ENCODE measurements at places on chromosomes 6 and 20.
A peak's percentile ranks its signal among the peaks of the same experiment; 100 is the strongest.

- DNase-seq, result no peak
Measured at GRCh38 chr20:21126581-21126870, 644 bp downstream of the KIZ start.

DNA sequence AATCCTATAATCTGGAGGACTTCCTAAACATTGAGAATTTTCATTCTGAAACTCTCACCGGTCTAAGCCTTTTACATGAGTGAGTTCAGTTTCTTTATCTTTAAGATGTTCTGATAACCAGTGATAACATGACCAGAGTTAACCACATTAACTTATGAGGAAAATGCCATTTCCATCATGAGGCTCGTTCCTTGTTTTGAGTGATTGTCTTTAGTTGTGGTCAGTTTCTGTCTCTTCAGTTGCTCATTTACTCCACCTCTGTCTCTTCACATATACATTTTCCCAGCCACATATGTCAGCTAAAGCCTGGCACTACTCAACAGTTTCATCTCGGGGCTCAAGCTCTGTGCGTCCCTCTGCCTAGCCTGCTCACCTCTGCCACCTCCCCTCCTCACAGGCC, 70.4 kb downstream of the JAG1 start:
- DNase-seq, result no peak

- DNase-seq, result no peak
Measured at GRCh38 chr6:160952633-160953281, 38.8 kb upstream of the MAP3K4 start.

- no peak for DNase-seq
Measured at GRCh38 chr20:22577515-22578220, 6.7 kb downstream of the FOXA2 start.

DNA sequence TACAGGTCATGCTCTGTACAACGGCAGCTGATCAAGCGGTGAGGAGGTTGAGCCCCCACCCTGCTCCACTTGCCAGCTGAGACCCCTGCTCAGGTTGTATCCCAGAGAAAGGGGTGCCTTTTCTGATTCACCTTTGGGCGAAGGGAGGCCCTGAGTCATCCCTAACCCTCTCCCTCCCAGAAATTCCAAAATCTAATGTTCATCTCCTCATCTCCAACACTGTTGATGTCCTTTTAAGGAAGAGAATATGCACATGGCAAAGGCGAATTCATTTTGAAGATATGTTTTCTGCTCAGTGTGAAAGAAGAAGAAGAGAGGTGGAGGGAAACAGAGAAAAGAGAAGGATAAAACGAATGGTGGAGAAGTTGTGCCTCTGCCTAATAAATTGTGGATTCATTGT, 120.5 kb downstream of the SCML4 start:
- DNase-seq, result no peak

DNA sequence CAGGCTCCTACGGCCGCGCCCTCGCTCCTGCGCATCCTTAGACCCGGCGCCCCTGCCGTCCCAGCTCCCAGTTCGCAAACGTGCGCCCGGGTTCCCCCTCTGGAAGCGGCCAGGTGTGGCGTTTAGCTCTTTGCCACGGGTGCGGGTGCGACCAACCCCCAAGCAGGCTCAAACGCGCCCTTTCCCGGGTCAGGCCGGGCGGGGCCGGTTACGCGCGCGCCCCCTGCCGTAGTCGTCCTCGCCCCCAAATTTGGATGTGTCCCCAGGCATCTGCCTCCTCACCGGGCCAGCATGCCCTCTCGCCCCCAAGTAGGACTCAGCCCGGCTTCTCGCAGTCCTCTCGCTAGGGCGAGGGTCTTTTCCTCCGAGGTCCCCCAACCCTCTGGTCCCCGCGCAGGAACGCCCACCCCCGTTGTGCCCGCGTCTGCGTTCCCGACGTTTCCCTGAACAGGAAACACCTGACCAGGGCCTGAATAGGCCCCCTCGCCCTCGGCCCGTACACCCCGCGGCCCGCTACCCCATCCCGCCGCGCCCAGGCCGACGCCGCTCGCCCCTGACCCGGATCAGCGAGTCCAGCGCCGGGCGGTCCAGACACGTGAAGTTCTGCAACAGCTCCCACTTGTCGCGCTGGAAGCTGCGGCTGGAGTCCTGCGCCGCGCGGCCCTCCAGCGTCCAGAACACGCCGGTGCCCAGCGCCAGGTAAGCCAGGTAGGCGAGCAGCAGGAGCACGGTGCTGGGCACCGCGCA, 520 bp downstream of the KCNK17 start:
- no peak for DNase-seq

- DNase-seq, result peak; percentile 36
Measured at GRCh38 chr20:39142407-39143096, 180.4 kb downstream of the DHX35 start.

GRCh38 chr6:150115769-150116168, 27.1 kb upstream of the PPP1R14C start:
- DNase-seq, result no peak

DNA sequence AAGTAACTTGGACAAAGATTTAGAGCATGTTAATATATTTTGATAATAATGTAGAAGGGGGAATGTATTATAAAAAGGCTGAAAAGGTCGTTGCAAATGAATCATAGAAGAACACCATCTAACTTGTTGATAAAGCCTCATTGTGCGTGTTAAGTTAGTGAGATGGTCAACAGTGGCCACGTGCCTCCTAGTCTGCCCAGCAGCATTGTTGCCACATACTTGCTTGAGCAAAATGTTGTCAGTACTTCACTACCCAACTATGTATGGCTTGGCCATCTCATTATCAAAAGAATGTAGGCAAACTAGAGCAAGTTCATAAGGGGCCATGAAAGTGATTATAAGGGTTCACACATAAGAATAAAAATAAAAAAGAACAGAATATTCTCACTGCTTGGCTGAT, 84.6 kb downstream of the PHACTR1 start:
- no peak for DNase-seq

DNA sequence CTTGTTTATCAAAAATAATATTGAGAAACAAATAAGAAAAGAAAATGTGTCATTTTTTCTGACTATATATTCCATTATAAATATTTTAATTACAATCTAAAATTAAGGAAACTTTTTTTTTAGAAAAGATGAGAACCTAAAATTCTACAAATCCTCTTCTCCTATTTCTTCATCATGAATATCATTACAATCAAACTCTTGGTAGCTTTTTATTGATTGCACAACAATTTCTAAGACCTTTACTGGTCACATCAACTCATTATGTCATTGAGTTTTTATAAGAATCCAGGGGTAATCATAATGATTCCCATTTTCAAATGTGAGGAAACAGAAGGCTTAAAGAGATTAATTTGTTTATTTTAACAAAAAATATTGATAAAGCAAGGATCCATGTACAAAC, 841.0 kb downstream of the FRK start:
- DNase-seq, result no peak

GRCh38 chr6:82086944-82087343, 160.6 kb downstream of the IBTK start:
- no peak for DNase-seq

GRCh38 chr6:111602481-111603011, 3.1 kb downstream of the TRAF3IP2 start:
- DNase-seq, result no peak

GRCh38 chr6:15922510-15923250, 206.2 kb upstream of the MYLIP start:
- DNase-seq, result no peak

DNA sequence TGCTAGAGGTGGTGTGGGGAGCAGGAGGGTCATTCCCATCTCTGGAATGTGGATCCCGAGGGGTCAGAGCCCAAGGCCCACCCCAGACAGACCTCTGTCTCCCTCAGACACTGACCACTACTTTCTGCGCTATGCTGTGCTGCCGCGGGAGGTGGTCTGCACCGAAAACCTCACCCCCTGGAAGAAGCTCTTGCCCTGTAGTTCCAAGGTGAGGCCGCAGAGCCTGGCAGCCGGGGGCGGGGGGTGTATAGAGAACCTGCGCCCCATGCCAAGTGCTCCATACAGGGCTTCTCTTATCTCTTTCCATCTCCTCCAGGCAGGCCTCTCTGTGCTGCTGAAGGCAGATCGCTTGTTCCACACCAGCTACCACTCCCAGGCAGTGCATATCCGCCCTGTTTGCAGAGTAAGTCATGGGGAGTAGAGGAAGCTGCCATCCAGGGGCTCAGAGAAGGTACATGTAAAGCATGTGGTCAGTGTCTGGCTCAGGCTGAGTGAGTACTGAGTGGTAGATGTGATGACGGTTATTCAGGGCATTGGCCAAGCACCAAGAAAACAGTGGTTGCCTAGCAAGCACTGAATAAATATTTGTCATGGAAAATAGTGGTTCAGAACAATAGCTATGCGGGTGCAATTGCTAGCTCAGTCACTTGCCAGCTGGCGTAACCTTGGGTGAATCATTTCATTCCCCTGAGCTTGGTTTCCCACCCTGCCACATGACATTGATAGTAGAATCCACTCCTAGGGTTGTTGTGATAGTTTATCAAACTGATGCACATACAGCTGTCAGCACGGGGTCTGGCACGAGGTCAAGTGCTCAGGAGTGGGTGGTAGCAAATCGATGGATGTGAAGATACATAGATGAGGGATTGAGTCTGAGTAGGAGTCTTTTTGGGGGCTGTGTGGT, 3.5 kb downstream of the PIGT start:
- no peak for DNase-seq

DNA sequence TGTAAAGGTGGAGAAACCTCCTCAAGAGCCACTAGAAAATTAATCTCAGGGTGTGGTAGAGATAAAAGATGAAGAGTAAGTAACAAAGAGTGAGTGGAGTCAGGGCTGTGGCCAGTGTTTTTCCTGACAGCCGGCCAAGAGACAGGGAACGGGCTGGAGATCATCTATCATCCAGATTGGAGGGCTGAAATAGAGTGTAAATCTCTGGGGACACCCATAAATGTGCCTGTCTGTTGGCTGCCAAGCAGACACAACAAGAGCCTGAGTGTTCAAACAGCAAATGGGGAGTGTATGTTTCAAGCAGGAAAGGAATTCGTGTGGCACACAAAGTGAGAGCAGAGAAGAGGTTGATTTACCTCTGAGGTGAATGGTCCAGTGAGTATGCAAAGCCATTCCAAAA, 326.4 kb upstream of the KHDRBS2 start:
- no peak for DNase-seq

All from NCI-H82 (cell line).